Dermis microvascular lymphatic vessel endothelial cell (primary cell): ENCODE measurements at places on chromosomes 5 and 9.

GRCh38 chr5:56534102-56534829 lies 281.1 kb upstream of the MAP3K1 start:
- no peak for DNase-seq

- no peak for DNase-seq
Observed at GRCh38 chr9:1505489-1505888, 455.3 kb downstream of the DMRT2 start.

DNA sequence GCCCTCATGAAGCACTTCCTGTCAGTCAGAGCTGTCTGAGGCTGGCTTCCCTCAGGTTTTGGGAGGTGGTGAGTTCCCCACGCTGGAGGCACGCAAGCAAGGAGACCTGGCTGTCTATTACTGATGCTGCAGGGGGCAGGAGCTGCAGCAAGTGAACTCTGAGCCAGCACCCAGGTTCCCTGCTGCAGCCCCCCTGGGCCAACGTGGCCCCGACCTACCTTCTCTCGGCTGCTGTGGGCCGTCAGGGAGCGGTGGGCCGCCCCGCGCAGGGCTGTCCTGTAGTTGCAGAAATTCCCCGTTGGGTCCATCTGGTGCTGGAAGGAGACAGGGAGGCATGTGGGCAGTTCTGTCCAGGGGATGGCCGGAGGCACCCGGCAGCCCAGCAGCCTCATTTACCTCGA lies 46.8 kb upstream of the RNF130 start:
- DNase-seq: no peak

DNA sequence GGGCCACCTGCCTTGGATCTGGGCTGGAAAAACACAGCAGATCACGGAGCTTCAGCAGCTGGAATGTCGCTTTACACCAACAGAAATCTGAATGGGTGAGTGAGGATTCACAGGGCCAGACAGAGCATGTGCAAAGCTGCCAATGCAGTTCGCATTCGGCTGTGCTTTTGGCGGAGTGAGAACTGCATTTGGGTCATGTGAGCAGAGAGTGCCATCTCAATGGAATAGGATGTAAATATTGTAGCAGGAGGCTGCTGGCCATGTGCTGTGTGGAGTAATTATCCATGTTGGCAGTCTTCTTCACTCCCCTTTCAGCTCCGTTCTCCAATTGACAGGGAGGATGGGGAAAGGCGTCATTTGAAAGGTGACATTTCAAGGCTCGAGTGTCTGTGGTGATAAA lies at the start of gene ANKRD55:
Gene ANKRD55, minus strand, starts transcription at position 101 of the 400 bp plus-strand sequence. CDS start 417 bp downstream, outside the sequence.
- DNase-seq: no peak

DNA sequence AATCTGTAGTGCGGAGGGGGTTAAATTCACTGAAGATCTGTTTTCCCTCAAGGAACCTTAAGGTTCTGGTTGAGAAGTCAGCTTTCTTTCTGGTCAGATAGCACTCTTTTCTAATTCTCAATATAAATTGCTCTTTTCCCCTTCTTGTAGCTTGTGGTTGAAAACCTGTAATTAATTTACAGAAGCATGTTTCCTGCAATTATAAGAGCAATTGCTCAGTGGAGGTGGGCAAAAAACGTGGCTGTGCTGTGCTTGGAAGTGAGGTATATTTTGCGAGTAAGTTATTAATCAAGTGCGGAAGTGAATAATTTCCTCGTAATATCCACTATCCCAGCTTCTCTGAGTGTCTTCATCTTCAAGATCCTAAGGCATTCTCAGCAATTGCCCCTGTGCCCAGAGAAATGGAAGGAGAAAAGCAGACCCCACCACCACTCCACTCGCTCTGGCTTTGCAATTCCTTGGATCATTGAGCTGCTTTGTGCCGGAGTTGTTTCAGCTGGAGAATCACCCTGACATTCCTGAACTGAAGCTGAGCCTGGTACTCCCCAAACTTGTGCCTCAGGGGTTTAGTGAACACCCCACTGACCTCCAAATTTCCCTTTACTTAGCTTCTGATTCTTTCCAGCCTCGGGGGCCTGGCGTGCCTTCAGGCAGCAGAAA lies 140.6 kb downstream of the LRRC70 start:
- no peak for DNase-seq

- no peak for DNase-seq
Observed at GRCh38 chr9:110995420-110996340, 42.6 kb downstream of the LPAR1 start.

DNA sequence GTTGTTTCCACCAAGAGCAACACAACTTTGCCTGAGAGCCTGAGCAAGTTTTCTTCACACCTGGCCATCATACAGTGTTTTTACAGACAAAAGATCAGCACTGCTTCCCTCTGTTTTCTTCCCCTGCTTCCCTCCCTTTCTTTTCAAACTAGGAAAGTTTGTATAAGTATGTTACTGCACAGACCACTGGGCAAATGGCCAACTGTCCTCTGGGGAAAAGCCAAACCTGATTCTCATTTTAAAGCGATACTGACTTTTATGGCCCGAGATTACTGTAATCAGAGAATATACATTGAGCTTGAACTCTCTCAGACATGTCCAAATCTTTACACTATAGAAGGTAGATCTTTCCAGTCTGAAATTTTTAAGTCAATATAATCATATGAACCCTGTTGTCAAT lies 415.0 kb downstream of the NFIB start:
- peak; percentile 85 for DNase-seq

GRCh38 chr5:33850100-33850594 lies 41.6 kb downstream of the ADAMTS12 start:
- DNase-seq: peak; percentile 64

- DNase-seq: peak; percentile 15
Observed at GRCh38 chr5:128825826-128826225, 139.5 kb upstream of the SLC27A6 start.

- DNase-seq: no peak
Observed at GRCh38 chr5:67732471-67732870, 483.1 kb upstream of the PIK3R1 start.

GRCh38 chr5:31663519-31663918 lies 24.6 kb downstream of the PDZD2 start:
- DNase-seq: no peak

- peak; percentile 58 for DNase-seq
Observed at GRCh38 chr5:91042936-91043255, 340.2 kb downstream of the ARRDC3 start.

DNA sequence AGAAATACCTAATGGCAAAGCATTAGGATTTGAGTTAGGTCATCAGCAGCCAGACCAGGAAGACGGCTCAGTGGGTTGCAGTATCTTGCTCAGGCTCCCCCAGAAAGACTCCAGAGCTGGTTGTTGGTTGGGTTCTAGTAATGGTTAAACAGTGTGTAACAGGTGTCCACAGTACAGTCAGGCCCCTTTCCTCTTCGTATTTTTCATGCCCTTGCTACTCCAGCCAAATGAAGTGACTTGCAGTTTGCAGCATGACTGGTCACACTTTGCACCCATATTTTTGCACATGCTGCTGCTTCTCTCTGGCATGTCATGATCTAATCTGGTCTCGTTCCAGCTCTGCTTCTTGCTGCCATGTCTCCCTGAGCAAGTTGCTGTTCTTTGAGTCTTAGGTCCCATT lies 60.6 kb upstream of the TRPC7 start:
- DNase-seq: no peak

DNA sequence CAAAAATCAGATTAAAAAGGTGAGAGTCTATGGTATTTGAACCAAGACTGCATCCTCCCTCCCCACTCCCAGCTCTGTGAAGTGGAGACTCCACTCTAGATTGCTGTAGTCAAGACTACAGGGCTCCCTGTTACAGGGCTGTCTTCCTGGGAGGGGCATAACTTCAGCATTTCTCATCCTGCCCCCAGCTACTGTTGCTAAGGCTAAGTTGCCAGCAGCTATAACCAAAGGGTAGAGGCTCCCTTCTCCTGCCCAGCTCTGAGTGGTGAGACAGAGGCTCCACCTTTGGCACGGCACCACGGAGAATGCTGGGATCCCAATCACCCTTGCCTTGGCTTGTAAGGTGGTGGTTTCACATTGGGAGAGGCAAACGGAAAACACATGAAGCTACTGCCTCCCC lies 39.2 kb upstream of the GCNT4 start:
- no peak for DNase-seq

- no peak for DNase-seq
Observed at GRCh38 chr5:158780656-158781237, 319.0 kb downstream of the EBF1 start.

DNA sequence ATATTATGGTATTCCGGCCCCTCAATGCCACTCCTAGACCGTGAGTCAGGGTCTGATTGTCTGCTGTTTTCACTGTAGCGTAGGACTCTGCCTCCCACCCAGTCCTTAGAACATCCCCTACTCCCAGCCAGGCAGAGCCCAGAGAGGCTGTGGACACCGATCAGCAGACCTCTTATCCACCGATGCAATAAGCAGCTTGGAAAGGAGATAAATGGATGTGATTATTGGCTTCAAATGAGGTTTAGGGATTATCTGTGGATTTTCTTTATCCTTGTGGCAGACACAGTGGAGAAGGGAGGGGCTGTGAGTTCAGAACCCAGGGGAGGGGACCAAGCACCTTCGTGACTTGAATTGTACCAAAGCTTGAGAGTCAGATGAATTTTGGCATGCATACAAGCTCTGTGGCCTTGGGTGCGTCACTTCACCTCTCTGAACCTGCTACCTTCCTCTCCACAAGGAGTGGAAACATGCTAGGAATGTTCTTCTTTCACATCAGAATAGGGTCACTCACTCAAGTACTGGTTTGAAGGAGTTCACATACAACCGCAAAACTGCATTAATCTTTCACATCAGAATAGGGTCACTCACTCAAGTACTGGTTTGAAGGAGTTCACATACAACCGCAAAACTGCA lies 83.1 kb upstream of the CPLX2 start:
- no peak for DNase-seq
